Stimulated activated CD8-positive, alpha-beta memory T cell treated with anti-CD3 and anti-CD28 coated beads, Interleukin-2, amount 100 ng/mL, for 48 hours (primary cell): ENCODE measurements at places on chromosomes 13 and 19.

DNA sequence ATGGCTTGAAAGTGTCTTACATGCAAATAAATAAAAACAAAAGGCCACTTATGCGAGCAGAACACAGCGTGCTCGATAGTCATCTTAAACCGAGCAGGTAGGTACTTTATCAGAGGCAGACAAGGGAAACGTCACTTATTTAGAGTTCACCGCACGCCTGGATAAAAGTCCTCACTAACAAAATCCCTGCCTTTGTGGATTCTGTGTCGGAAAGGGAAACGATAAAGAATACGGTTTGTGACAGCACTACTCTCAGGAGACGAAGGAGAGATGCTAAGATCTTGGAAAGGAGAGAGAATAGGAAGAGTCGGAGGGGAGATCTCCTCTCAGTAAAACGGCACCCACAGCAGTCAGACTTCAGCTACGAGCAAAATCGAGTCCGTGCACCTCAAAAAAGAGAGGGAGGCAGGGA lies 581 bp downstream of the RCBTB1 start:
- DNase-seq, result no peak

DNA sequence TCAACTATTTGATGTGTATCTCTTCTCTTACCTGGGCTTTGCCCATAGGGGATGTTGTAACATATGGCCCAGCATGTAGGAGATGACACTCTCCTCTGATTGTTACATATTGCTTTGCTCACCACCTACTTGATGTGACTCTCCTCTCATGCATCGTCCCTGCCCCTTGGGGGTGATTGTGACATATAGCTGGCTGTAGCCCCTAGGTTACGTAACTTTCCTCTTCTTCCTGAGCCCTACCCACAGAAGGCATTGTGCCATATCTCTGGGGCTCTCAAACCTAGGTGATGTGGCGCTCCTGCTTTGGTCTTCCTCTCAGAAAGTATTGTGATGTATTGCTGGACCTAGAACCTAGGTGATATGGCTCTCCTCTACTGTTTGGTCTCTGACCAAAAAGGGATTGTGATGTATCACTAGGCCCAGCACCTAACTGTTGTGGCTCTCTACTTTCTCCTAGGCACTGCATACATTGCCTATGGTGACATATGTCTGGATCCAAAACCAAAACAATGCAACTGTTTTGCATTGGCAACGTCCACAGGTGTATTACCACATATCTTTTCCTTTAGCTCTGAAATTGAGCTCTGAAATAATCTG lies 71.9 kb upstream of the ZNF724 start:
- DNase-seq, result no peak

DNA sequence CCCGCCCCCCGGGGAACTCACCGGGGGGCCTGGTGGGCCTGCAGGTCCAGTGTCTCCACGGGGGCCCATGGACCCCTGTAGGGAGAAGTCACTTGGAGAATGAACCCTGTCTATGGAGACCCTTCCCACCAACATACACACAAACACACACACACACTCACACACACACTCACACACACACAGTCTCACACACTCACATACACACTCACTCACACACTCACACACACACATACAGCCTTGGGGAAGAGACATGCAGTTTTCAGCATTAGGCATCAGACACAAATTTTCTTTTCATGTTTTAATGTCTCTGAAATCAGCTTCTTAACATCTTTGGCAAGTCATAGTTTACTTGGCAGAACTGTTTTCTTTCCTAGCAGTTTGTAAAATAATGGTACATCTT lies 31.0 kb upstream of the OLFM2 start:
- DNase-seq, result no peak

DNA sequence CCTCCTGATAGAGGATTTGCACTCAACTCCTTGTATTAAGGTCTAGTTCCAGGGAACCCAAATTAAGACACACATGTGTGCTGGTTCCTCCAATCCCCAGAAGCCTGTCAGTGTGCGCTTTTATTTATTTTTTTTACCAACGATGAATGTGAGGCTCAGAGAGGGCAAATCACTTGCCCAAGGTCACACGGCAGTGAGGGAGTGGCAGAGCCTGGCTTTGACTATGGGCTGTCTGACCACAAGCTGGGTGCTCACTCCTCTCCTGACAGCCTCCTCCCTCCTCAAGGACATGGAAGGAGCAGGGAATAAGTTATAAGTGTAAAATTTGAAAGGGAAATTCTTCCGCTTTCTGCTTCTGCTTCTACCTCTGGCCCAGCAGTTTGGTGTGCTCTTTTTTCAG lies 48.9 kb downstream of the CYP4F22 start:
- DNase-seq, result no peak

DNA sequence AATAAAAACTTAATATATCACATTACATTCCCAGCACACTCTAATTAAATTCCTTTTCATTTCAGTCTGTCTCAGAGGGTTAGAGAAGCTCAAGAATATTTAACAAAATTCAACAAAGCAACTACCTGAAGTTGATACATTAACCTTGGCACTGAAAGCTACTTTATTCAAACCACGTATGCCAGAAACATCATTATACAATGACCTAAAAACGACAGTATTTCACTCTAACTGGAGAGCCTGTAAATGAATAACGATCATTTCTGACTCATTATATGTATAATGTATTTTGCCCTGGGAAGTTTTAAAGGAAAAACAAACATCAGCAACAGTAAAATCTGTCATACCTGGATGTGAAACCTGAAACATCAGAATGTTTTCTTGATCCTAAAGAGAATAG lies 270.1 kb downstream of the SLITRK5 start:
- no peak for DNase-seq

- DNase-seq, result no peak
Measured at GRCh38 chr19:5228932-5229777, 111.5 kb downstream of the PTPRS start.

GRCh38 chr19:29121684-29122083 lies 91.3 kb downstream of the UQCRFS1 start:
- no peak for DNase-seq

DNA sequence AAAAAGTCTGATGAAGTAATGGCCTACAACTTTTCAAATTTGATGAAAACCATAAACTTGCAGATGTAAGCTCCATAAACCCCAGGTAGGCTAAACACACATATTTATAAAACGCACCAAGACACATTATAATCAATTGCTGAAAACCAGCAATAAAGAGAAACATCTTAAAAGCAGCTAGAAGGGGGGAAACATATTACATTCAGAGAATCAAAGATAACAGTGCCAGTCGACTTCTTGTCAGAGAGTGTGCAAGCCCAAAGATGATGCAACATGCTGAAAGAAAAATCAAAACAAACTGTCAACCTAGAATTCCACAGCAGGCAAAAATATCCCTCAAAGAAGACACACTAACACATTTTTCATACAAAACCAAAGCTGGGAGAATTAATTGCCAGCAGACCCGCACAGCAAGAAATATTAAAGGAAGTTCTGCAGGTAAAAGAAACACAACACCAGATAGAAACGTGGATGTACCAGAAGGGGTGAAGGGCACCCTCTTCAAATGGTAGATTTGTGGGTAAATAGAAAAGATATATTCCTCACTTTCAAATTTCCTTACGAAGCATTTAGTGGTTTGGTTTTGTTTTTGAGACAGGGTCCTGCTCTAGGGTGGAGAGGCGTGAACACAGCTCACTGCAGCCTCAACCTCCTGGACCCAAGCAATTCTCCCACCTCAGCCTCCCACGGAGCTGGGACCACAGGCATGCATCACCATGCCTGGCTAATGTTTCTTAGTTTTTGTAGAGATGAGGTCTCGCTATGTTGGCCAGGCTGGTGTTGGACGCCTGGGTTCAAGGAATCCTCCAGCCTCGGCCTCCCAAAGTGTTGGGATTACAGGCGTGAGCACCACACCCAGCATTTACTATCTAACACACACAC lies 16.5 kb upstream of the ATP1A3 start:
- DNase-seq, result no peak

GRCh38 chr13:46668302-46668720 lies 115.3 kb downstream of the LRCH1 start:
- no peak for DNase-seq

DNA sequence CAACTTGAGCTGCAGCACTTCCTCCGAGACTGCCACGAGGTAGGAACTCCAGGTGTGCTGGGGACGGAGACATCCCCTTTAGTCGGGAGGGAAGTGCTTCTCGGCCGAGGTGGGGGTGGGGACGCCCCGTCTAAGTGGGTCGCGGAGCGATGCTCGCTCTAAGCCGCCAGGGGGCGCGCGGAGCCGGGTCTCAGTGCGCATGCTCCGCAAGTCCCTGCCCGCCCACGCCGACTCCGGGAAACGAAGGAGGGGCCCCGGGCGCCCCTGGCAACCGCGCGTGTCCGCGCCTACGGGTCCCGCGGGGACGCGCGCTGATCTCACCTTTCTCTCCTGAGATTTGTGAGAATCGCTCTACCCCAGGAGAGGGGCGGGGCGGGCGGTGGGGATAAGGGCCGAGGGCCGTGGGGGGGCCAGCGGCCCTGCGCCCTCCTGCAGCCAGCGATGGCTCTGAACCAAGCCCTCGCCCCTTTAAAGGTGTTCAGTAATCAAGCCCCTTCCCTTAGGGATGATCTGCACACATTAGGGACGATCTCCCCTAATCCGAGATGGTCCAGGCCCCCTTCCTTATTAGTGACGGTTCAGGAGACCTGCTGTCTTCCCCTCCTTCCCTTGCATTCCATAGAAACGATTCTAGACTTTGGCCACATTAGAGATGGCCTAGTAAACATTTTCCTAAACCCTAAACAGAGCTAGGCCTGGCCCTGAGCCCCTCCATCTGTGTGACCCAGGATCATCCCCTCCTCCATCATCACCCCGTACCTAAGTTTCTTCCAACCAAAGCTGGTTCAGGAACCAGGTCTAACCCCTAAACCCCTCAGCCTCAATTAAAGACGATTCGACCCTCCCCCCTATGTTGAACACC lies 47.3 kb upstream of the SHKBP1 start:
- DNase-seq, result peak; percentile 85

GRCh38 chr13:92415781-92416180 lies 810.8 kb upstream of the GPC6 start:
- no peak for DNase-seq

- DNase-seq, result no peak
Measured at GRCh38 chr19:3149526-3150505, 14.0 kb downstream of the GNA15 start.

GRCh38 chr13:46736541-46737310 lies 60.2 kb downstream of the ESD start:
- no peak for DNase-seq
